ENCODE measurements at places on chromosomes 16 and 17.
A peak's percentile ranks its signal among the peaks of the same experiment; 100 is the strongest.

GRCh38 chr16:88678224-88678979, 7.9 kb downstream of the SNAI3 start:
- DNase-seq: no peak

DNA sequence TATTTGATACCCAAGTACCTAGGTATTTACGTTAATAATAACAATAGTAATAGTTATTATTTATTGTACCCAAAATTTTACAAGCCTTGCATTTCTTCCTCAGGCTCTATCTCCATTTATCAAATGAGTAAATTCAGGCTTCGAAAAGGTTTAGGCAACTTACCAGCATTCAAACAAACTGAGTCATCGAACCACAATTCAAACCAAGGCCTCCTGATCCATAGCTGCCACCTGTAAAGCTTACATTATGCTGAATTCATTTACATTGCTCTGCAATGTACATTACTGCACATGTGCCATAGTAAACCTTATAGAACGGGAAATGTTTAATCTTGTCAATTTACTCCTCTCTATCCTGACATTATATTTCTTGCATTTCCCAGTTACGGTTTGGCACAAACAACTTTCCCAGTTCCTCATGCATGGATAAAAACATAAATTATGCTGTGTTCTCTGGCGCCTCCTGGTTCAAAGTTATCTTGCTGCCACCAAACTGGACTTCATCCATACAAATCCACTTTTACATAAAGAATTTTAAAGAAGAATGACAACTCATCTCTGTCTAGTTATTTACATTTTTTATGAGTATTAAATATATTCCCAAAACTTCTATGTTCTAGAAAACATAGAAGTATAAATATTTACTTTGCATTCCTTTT, 360.6 kb upstream of the SOX9 start:
- no peak for DNase-seq

- DNase-seq: no peak
Measured at GRCh38 chr16:11211061-11211976, 44.7 kb downstream of the SOCS1 start.

GRCh38 chr17:32936894-32937500, 9.0 kb downstream of the TMEM98 start:
- peak; percentile 64 for DNase-seq

DNA sequence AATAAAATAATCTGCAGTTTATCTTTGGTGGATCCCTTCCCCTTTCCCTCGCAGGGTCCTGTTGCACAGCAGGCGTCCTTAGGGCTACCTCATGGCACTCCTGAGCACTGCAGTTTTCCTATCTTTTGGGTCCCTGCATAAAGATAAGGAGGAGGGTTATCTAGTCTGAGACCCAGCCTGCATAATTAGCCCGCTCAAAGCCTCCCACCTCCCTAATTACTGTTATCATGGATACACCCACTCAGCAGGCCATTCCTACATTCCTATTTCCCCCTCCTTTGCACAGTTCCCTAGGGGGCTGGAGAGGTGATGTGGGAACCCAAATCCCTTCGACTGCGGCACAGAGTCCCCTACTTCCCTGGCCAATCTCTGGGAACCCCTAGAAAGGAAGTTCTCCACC, 5.1 kb upstream of the CLUH start:
- no peak for DNase-seq

DNA sequence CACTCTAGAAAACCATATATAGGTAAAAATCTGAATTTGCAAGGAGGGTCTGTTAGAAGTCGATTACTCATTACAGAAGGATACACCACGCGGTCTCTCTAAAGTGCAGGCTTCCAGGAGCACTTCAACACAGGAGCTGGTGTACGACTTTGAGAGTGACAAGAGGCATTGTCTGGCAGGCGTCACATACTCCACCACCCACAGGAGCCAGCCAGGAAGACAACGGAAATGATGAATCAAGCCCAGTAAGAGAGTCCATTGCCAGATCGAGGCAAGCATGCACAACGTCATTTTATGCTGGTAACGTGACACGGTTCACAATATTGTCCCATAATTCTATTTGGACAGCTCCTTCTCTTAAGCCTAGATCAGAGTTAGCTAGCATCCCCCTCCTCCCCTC, 15.0 kb upstream of the CACNG4 start:
- no peak for DNase-seq

DNA sequence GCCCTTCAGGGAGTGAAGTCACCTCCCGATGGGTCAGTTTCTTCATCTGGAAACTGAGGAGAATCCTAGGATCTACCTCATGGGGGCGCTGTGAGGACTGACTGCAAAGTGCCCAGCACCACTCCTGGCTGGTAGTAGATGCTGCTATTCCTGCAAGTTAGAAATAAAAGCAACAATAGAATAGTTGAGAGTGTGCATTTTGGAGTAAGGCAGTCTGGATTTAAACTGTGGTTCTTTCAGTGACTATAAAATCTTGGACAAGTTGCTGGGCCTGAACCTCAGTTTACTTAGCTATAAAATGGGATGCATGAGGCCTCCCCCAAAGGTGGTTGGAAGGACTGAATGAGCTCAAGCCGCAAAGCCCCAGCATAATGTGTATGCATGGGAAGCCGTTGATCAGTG, 70.6 kb downstream of the CYB5B start:
- no peak for DNase-seq

- no peak for DNase-seq
Measured at GRCh38 chr16:12584488-12585233, 219.0 kb downstream of the CPPED1 start.

DNA sequence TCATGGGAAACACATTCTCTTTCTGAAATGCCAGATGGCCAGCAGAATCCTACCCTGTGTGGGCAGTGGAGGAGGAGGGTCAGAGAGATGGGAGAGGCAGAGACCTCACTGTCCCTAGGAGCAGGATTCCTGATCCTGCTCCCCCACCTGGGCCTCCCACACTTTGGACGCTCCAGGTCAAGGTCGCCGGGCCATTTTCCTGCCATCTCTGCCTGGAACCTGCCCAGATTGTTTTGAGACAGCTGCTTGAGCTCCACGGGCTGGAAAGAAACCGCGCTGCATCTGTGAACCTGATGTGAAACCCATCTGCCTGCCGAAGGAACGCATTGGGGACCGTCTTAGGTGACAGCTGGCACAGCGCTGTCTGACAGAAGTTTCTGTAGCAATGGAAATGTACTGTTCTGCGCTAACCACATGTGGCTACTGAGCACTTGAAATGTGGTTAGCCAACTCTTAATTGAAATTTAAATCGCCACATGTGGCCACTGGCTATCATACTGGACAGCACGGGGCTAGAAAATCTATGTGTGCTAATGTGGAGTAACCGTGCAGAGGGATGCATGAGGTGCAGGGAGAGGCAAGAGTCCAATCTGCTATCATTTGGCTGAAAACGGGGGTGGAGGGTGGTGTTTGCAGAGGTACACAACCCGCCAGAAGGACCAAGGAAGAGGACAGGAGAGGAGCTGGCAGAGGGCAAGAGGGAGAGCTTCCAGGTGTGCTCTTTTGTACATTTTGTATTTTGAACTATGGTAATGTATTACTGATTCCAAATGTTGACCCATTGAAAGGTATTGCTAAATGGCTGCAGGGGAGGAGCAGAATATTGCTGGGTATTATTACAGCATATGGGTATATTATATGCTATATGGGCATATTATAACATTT, 15.4 kb upstream of the NUBP1 start:
- DNase-seq: no peak
